CD4-positive, alpha-beta T cell treated with Interleukin-17A for 1 hour (primary cell): ENCODE measurements at places on chromosomes 1 and 21.

GRCh38 chr1:236754525-236755210 is 40.4 kb upstream of the MTR start:
- no peak for DNase-seq

GRCh38 chr1:114729782-114730181 is 13.2 kb upstream of the NRAS start:
- no peak for DNase-seq

GRCh38 chr1:167695147-167695546 is 26.6 kb upstream of the MPZL1 start:
- DNase-seq = no peak

- DNase-seq = peak; percentile 37
These were observed 2.0 kb upstream of the RABGAP1L start for GRCh38 chr1:174157157-174157806.

GRCh38 chr1:9809100-9809510 is 14.7 kb downstream of the CLSTN1 start:
- DNase-seq = no peak

DNA sequence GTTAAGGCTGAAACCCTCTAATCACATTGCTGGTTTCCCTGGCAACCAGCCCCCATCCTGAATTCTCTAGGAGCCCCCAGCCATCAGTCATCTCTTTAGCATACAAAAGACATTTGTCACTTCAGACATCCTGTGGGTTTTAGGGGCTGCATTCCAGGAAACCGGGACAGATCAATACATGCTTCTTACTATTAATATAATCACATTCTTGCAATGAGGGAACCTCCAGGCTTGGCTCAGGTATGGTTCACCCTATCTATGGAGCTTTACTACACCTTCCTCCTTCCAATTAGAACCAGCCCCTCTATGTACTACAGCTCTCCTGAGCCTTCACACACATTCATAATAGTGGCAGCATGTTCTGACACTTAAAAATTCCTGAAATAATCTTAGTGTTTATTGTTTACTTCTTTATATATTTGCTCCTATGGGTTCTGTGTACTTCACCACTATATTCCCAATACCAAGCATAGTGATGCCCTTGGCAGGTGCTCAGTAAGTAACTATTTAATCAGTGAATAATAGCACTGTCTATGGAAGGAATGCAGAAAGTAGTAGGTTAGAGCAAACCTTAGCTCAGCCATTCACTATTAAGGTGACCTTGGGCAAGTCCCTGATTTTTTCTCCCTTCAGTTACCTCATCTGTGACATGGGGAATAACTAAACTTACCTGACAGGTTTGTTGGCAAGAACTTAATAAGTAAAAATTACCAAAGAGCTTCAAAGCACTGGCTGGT is 59.6 kb downstream of the ZNF678 start:
- no peak for DNase-seq

DNA sequence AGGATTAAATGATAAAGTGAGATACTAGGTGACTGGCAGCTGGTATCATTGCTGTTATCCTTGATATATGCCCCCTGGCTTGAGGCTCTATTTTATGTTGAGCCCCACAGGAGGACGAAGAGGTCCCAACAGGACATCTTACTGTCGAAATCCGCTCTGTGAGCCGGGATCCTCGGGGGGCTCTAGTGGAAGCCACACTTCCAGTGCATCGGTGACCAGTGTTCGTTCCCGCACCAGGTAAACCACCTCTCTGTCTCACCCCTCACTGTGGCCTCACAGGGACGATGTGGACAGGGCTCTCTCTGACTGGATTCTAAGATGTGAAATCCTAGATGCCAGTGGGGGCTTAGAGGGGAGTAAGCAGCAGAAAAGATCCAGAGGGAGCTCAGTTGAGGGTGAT is 2.1 kb downstream of the TMEM39B start:
- no peak for DNase-seq

GRCh38 chr1:216325946-216326345 is 97.3 kb downstream of the USH2A start:
- no peak for DNase-seq

DNA sequence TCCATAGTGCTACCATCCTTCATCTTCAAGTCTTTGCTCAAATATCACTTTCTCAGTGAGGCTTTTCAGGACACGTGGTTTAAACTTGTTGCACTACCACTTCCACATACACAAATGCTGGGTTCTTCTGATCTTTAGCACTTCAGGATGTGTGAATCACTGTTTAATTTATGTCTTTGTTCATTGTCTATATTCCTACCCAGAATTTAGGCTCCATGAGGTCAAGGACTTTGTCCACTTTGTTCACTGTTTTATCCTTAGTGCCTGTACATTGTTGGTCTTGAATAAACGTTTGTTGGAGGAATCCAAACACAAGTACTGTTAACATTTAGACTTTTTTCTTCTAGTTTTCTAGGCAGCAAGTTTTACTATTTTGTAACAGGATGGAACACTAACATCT is 42.6 kb upstream of the RALGPS2 start:
- no peak for DNase-seq

- no peak for DNase-seq
These were observed 65.1 kb downstream of the LHX9 start for GRCh38 chr1:197982256-197982655.

DNA sequence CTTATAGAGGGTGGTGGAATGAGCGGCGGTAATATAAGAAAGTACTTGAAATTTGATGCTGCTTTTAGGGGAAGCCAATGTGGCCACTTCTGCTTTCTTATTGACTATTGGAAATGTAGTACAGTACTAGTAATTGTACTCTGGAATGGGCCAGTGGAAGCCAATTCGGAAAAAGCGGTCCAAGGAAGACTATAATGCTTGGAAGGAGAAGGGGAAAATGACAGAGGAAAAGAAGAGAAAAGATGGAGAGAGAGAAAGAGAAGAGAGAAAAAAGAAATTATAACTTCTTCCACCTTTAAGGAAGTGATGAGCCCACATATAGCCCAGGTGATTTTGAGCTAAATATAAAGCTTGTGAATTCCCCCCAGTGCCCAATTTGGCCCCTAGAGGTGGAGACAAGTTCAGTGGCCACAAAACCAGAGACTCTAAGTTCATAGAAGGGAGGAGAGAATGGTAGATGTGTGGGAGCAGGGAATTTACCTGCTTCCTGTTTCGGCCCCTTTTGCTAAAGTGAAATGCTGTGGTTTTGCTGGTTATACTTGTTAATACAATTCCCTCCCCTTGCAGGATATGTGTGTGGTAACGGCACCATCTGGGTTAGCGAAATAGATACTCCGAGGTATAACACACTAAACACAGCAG is 35.7 kb upstream of the DUSP10 start:
- DNase-seq = peak; percentile 83

DNA sequence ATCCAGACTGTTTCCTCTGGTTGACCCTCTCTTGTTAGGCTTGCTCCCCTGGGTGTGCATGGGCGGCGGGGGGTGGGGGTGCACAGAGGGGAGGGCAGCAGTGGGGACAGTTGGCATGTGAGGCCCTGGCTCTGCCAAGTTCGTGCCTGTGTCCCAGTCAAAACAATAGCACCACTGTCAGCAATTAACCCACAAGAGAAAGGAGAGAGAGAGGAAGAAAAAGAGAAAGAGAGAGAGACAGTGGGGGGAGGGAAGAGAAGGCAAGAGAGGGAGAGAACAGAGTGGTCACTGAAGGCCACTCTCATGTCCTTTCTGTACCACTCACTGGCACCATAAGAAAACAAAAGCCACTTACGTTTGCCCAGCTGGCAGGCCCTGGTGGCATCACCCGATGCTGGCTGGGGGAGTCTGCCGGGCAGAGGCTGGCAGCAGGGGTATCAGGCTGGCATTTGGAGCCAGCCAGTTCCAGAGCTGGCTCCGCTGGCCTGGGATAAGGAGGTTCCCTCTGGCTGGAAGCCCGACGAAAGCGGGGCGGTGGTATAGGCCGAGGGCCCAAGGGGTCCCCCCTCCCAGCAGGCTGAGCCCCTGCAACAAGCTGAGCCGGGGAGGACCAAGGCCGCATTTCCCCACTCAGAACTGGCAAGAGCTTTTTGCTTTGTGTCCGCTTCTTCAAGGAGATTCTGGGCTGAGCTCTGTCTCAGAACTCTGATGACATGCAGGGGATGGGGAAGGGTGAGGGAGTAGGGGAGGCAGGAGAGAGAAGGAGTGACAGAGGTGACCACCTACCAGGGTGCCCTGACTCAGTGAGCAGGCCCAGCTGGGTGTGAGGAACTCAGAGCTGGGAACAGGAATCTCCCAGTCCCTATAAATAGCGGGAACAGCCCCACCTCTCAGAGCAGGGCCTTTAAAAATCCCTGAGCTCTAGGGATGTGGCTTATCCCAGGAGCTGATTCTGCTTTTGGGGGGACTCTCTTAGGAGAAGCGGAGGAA is 27.9 kb downstream of the PIK3C2B start:
- DNase-seq = no peak

DNA sequence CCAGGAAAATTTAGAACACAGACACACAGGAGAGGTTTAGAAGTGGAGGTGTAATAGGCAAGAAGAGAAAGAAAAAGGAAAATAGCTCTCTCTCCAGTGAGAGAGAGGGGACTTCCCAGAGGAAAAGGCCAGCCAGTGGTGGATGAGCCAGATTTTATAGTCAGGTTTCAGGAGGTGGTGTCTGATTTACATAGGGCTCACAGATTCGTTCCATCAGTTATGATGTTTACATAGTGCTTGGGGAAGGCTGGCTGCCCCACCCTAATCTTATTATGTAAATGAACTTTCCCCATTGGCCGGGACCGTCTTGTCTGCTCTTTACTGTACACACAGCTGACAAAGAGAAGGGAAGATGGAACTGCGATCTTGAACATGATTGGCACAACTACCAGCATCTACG is 797.3 kb downstream of the PLA2G4A start:
- no peak for DNase-seq

- DNase-seq = no peak
These were observed 1582.2 kb downstream of the MRPL39 start for GRCh38 chr21:24025101-24025500.

DNA sequence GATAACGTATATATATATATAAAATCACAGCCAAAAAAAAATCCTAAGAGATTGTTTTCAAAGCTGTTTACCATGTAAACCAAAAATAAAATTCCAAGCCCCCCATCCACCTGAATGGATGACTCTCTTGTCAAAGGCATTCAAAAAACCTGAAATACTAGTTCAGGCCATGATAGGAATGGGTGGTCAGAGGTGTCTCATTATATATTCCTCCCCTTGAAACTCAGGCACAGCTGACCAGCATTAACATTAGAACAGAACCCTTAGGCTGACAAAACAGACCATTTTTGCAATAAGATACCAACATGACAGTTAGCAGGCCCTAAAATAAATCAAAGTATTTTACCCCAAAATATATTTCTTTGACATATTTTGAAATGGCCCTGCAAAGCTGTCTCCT is 122.5 kb downstream of the DNM3 start:
- no peak for DNase-seq

DNA sequence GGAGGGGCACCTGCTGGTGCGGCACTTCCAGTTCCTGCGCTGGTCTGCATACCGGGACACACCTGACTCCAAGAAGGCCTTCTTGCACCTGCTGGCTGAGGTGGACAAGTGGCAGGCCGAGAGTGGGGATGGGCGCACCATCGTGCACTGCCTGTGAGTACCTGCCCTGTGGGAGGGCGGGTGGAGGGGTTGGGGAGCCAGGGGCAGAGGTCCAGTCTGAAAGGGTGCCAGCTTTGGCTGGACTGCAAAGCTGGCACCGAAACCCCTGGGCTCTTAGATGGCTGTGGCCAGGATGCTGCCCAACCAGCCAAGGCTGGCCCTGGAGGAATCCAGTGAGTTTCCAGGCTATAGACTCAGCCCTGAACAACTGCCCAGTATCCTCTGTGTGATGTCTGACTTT is 87.3 kb downstream of the PTPRU start:
- no peak for DNase-seq

DNA sequence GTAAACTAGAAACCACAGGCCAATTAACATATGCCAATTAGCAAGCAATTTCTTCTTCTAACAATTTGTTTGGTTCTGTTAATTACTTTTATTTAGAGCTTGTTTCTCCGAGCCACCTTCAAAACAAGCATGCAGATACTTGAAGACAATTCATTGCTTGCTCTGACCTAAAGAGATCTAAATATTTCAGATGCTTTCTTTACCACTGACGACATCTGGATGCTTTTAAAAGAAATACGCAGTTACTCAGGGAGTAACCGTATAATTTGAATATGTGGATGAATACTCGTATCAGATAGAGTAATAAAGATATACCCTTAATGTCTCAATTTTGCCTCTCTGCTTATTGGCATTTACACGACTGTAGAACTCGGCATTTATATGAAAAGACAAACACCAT is 390.0 kb downstream of the DISC1 start:
- DNase-seq = no peak

- DNase-seq = peak; percentile 83
These were observed 8.5 kb downstream of the FBXO2 start for GRCh38 chr1:11645670-11646265.

DNA sequence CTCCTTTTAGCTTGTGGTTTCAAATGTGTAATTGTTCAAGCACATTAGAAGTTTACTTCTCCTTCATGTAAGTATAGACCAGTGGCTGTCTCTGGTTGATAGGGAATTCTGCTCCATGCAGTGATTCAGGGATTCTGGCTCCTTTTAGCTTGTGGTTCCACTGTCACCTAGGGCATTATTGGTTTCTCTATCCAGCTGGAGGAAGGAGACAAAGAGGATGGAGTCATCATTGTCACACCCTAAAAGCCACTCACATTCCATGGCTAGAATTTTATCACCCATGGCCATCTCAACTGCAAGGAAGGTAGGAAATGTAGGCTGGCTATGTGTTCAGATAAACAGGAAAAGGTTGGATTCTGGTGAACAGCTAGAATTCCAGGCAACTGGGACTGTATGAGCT is 131.2 kb downstream of the URB2 start:
- no peak for DNase-seq

DNA sequence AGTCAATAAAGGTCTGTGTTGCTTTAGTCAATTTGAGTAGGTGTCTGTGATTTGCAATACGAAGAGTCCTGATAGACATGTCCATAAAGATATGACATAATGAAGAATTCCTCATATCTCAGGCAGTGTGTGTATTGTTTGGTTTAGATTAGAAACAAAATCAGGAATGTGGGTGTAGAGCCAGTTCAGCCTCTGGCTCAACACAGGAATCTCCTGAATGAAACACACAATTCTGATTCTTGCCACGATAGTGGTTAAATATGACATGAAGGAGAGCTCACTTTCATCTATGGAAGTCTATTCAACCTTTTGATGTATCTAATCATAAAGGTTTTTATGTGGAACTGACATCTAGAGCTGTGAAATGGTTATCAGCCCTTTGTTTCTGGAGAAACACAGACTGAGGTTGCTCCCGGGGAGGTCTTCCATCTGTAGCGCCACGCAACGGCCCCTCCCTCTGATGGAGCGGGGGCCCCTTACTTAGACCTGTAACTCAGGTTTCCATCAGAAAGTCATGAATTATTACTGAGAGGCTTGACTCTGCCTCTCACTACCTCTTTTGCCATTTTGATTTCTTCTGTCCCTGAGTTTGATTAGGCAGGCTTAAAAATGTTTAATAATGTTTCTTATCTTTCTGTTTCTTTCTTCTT is 19.5 kb downstream of the TSPAN2 start:
- DNase-seq = no peak
